ENCODE measurements at places on chromosomes 3 and 15. TPM values are rescaled to one million over a fixed set of nuclear protein-coding genes. Genes with fewer than 3 reads are reported as not detected.
A peak's percentile ranks its signal among the peaks of the same experiment; 100 is the strongest.

DNA sequence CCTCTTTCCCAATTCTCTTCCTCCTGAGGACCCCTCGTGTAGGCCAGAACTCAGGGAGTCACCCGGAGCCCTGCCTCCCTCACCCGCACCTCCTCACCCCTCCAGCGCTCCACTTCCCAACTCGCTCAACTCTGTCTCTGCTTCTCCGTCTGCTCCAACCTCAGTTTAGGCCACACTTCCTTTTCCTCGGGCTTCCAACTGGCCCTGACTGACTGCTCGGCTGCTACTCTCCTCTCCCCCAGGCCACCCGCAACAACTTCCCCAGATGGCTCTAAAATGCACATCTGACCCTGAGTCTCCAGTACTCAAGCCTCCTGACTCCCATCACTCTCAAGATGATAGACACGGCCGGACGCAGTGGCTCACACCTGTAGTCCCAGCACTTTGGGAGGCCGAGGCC lies 23.6 kb downstream of the TMEM44 start:
- no peaks in the 10 kb centered on the region for H3K4me1 ChIP-seq
- no peak overlapping the region for H3K27ac ChIP-seq
- DNase-seq, result no peak
- H3K27me3 ChIP-seq, result no peaks in the 10 kb centered on the region

DNA sequence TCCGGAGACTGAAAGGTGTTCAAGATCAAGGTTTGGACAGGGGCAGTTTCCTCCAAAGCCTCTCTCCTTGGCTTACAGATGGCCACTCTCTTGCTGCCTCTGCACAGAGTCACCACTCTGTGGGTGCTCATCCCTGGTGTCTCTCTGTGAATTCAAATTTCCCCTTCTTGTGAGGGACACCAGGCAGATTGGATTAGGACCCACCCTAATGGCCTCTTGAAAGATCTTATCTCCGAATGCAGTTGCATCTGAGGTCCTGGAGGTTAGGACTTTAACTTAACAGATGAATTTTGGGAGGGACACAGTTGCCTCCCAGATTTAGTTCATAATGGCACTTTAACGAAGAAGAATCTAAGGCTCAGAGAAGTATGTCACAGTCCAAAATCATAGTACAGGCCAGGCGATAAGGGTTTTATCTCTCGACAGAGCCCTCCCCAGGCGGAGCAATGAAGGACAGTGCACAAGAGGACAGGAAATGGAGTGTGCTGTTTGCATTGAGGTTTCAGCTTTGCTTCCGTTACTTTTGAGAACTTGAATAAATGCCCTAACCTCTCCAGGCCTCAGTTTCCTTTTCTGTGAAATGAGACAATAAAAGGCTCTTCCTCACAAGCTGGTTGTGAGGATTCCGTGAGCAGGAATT lies 38.9 kb upstream of the KIF23 start:
- no peaks in the 10 kb centered on the region for H3K4me1 ChIP-seq
- H3K27ac ChIP-seq, result no peak overlapping the region
- no peaks in the 10 kb centered on the region for H3K36me3 ChIP-seq
- DNase-seq, result no peak
- H3K27me3 ChIP-seq, result no peaks in the 10 kb centered on the region
- no peak overlapping the region for H3K4me3 ChIP-seq

DNA sequence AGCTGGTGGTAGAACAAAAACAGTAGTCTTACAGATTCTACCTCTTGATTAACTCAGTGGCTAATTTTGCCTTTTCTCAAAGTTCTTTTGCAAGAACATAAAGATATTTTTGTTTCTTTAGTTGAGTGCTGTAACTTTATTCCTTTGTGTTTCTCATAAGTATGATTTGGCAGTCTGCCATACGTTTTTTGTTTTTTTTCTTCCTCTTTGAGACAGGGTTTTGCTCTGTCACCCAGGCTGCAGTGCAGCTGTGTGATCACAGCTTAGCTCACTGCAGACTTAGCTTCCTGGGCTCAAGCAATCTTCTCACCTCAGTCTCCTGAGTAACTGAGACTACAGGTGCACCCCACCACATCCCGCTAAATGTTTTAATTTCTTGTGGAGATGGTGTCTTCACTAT lies 22.4 kb downstream of the B3GNT5 start:
- peaks cover 12% of the 10 kb centered on the region for H3K4me1 ChIP-seq
- DNase-seq, result no peak
- no peaks in the 10 kb centered on the region for H3K36me3 ChIP-seq
- no peaks in the 10 kb centered on the region for H3K27me3 ChIP-seq
- H3K4me3 ChIP-seq, result no peak overlapping the region

- H3K27ac ChIP-seq, result no peak overlapping the region
- no peak overlapping the region for H3K4me3 ChIP-seq
- no peaks in the 10 kb centered on the region for H3K4me1 ChIP-seq
Observed at GRCh38 chr15:39592500-39592899, 11.6 kb downstream of the THBS1 start.

DNA sequence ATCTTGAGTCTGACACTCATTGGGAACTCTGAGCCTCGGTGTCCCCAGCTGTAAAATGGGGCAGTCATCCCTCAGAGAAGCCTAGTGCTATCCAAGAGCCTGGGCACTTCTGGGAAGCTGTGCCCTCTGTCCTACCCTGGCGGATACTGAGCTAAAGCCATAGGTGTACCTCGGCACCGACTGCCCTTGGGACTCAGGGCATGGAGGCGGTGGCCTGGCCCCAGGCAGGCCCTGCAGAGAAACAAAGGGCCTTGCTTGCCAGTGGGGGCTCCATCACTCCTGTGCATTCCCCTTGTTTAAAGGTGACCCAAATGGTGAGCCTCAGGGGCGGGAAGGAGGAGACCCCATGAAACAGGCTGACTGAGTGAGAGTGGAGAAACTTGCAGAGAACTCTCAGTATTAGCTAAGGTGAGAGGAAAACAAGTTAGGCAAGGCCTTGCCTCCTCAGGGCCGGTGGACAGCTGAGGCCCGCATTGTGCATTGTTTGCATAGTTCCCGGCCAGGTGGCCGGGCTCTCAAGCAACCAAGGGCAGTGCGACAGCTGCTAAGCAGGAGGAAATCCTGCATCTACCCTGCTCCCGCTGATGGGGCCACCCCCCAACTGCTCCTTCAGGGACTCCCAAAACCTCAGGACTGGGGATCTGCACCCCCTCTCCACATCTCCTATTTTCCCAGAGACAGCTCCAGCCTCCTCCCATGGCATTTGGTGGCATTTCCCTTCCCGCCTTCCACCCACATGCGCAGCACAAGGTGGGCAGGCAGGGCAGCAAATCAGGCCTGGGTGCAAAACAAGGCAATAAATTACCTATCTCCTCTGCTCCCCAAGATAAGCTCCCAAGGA lies 4.3 kb downstream of the PFKFB4 start:
- peaks cover 1% of the 10 kb centered on the region for H3K36me3 ChIP-seq
- peaks cover 18% of the 10 kb centered on the region for H3K4me1 ChIP-seq
- no peak overlapping the region for H3K27ac ChIP-seq
- H3K4me3 ChIP-seq, result no peak overlapping the region

Gene GOLGA8O
- not detected for total RNA-seq

DNA sequence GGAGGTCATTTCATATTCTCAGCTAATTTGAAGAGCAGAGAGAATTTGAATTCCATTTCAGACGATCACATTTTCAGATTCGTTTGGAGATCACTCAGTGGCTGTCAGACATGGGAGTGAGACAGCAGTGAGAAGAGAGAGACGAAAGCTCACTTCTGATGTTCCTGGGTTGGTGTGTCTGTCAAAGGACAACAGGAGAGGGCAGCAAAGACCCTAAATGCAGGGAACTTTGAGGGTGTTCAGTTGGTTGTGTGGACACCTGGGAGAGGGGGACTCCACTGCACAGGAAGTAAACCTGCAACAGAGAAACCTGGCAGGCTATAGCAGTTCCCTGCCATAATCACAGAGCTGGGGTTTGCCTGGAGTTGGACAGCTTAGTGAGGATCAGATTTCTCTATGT lies 675.1 kb downstream of the SQOR start:
- no peak for DNase-seq
- H3K27ac ChIP-seq, result no peak overlapping the region
- H3K4me3 ChIP-seq, result no peak overlapping the region
- H3K4me1 ChIP-seq, result peaks cover 31% of the 10 kb centered on the region
- no peaks in the 10 kb centered on the region for H3K27me3 ChIP-seq
- H3K36me3 ChIP-seq, result no peaks in the 10 kb centered on the region

Gene GATM
- 27.6 TPM for total RNA-seq

DNA sequence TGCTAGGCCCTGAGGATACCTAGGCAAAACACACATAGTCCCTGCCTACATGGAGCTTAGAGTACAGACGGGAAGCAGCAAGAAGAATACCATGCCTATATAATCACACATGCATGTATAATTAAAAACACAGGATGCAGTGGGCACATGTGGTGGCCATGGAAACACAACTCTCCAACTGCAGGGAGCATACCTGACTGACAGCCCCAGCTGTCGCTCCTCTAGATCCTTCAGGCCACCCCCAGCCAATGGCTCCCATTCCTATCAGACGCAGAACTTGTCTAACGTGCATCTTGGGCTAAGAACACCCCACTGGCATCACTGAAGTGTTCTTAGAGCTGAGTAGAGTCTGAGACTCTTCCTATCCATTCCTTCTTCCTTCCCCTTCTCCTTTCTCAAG lies 125.5 kb upstream of the FRMD4B start:
- no peaks in the 10 kb centered on the region for H3K4me1 ChIP-seq
- H3K36me3 ChIP-seq, result no peaks in the 10 kb centered on the region
- no peak overlapping the region for H3K27ac ChIP-seq
- DNase-seq, result no peak

- no peaks in the 10 kb centered on the region for H3K27me3 ChIP-seq
- H3K27ac ChIP-seq, result no peak overlapping the region
- H3K36me3 ChIP-seq, result no peaks in the 10 kb centered on the region
Observed at GRCh38 chr15:69000725-69001503, 13.6 kb upstream of the NOX5 start.

GRCh38 chr15:34773013-34773412 lies 18.2 kb upstream of the GJD2 start:
- H3K4me1 ChIP-seq, result no peaks in the 10 kb centered on the region
- no peak overlapping the region for H3K4me3 ChIP-seq
- H3K27ac ChIP-seq, result no peak overlapping the region
- no peaks in the 10 kb centered on the region for H3K27me3 ChIP-seq
- DNase-seq, result no peak

GRCh38 chr3:57757642-57758297 lies 1.7 kb downstream of the SLMAP start:
- no peaks in the 10 kb centered on the region for H3K27me3 ChIP-seq
- peaks cover 29% of the 10 kb centered on the region for H3K4me1 ChIP-seq
- no peak overlapping the region for H3K27ac ChIP-seq
- no peak for DNase-seq

- no peak overlapping the region for H3K4me3 ChIP-seq
- DNase-seq, result no peak
- H3K27me3 ChIP-seq, result no peaks in the 10 kb centered on the region
- H3K4me1 ChIP-seq, result no peaks in the 10 kb centered on the region
Observed at GRCh38 chr3:184395320-184395660, 15.4 kb downstream of the CHRD start.

GRCh38 chr3:28674212-28674611 lies 325.6 kb upstream of the AZI2 start:
- H3K4me1 ChIP-seq, result no peaks in the 10 kb centered on the region
- no peak overlapping the region for H3K27ac ChIP-seq
- no peak overlapping the region for H3K4me3 ChIP-seq
- no peaks in the 10 kb centered on the region for H3K27me3 ChIP-seq

DNA sequence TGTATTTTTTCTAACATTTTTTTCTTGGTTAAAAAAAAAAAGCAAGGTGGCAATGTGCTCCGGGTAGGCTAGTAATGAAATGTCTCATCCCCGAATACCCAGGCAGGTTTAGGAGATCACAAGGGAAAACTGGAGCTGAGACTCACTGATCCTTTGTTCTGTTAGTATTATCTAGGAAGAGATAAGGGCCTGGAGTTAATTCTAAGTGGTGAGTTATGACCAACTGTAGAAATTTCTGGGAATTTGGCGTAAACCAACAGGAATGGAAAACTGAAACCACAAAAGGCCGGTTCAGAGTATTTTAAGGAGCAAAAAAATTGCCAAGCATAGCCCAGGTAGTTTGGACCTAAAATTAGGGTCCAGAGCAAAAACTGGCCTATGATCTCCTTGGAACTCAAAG lies 12.4 kb downstream of the PPM1M start:
- H3K27me3 ChIP-seq, result no peaks in the 10 kb centered on the region
- DNase-seq, result no peak
- H3K4me3 ChIP-seq, result no peak overlapping the region
- H3K27ac ChIP-seq, result no peak overlapping the region
- H3K4me1 ChIP-seq, result no peaks in the 10 kb centered on the region

- no peak within 1 kb of the TSS for H3K27ac ChIP-seq
- H3K36me3 ChIP-seq, result no peaks in the 10 kb centered on the region
- no peak for DNase-seq
- no peaks in the 10 kb centered on the region for H3K4me1 ChIP-seq
- peak within 1 kb of the TSS; percentile 55 for H3K4me3 ChIP-seq
Observed at GRCh38 chr3:36763850-36764703, at the start of gene DCLK3. TSS of gene DCLK3 (minus strand) at chr3:36764553. CDS start at chr3:36764263, 290 bp downstream.

GRCh38 chr3:25782636-25782937 lies 656 bp downstream of the NGLY1 start:
- no peaks in the 10 kb centered on the region for H3K4me1 ChIP-seq
- peak overlapping the region; percentile 68 for H3K27ac ChIP-seq
- no peaks in the 10 kb centered on the region for H3K36me3 ChIP-seq
- DNase-seq, result no peak

GRCh38 chr3:186630950-186631641 lies 9.1 kb upstream of the FETUB start:
- no peaks in the 10 kb centered on the region for H3K27me3 ChIP-seq
- H3K27ac ChIP-seq, result no peak overlapping the region
- H3K36me3 ChIP-seq, result no peaks in the 10 kb centered on the region
- H3K4me1 ChIP-seq, result no peaks in the 10 kb centered on the region
- no peak overlapping the region for H3K4me3 ChIP-seq
- DNase-seq, result no peak

DNA sequence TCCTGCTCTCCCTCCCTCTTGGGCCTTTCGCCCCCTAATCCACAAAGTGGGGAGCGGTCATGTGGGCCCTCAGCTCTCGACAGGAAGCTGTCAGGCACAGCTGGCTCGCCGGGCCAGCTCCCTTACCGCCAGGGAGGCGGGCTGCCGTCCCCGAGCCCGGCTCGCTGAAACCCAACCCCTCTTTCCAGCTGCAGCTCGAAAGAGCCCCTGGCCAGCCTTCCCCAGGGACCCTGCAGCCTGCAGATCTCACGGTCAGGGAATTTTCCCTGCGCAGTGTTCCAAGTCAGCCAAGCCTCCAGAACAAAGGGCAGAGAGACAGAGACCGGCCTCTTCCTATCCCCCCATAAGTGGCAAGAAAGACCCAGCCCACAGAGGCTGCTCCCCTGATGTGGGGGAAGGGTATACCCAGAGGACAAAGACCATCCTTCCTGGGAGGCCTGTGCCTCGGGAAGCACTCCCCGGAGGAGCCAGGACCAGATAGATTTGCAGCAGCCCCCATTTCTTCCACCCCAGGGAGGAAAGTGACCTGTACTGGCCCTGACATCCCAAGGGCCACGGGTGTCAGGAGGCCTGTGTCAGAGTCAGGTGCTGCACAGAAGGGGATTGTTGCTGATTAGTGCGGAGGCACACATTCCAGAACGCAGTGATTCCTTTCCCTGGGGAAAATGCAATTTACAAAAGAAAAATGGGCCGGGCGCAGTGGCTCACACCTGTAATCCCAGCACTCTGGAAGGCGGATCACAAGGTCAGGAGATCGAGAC lies 32.6 kb downstream of the MAGEF1 start:
- H3K27me3 ChIP-seq, result no peaks in the 10 kb centered on the region
- DNase-seq, result no peak
- H3K4me3 ChIP-seq, result peak overlapping the region; percentile 13

Gene PRR23E
- total RNA-seq, result not detected

Gene RASL12
- total RNA-seq, result 211 TPM

Gene GOLGA8Q
- total RNA-seq, result 5.1 TPM

- DNase-seq, result no peak
- H3K4me1 ChIP-seq, result peaks cover 21% of the 10 kb centered on the region
- H3K4me3 ChIP-seq, result no peak overlapping the region
- H3K27ac ChIP-seq, result no peak overlapping the region
- no peaks in the 10 kb centered on the region for H3K27me3 ChIP-seq
Observed at GRCh38 chr15:39785841-39786240, 3.2 kb upstream of the FSIP1 start.
